ENCODE measurements at places on chromosomes 11 and 22. TPM values are rescaled to one million over a fixed set of nuclear protein-coding genes. Genes with fewer than 3 reads are reported as not detected.

Gene ALG8
- 29.8 TPM for total RNA-seq

Gene UCP3
- total RNA-seq, result 1.6 TPM

Gene HOATZ
- total RNA-seq, result 1.7 TPM

Gene UBQLNL
- total RNA-seq, result 3.0 TPM

Gene TMEM45B
- 0.50 TPM for total RNA-seq

Gene SLC22A12
- total RNA-seq, result not detected

Gene MMP12
- total RNA-seq, result not detected

Gene NXPE4
- not detected for total RNA-seq

Gene TUBA8
- total RNA-seq, result 1.6 TPM

Gene CARNS1
- 0.95 TPM for total RNA-seq

Gene PRG3
- not detected for total RNA-seq

Gene TSGA10IP
- total RNA-seq, result not detected

Gene SPI1
- total RNA-seq, result 6.5 TPM

Gene OR52E6
- total RNA-seq, result not detected

Gene GLYAT
- total RNA-seq, result not detected

Gene OR8G5
- not detected for total RNA-seq

Gene SLC22A9
- total RNA-seq, result not detected

Gene OR2AG2
- total RNA-seq, result not detected

Gene SLC17A6
- not detected for total RNA-seq
